ENCODE measurements at places on chromosomes 5 and 9. TPM values are rescaled to one million over a fixed set of nuclear protein-coding genes. Genes with fewer than 3 reads are reported as not detected.

DNA sequence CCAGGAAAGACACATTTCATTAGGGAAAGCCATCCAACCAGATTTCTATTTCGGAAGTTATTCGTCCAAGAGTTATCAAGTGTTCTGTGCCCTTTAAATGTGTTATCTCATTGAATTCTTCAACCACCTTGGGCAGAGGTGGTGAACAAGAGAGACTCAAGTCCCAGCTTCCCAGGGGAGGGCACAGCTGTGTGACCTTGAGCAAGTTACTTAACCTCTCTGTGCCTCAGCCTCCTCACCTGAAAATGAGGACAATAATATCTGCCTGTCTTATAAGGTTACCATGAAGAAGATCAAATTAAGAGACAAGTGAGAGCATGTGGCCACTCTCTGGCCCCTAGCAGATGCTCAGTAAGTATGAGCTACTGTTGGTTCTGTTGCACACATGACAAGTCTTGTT, 37.4 kb downstream of the WHRN start:
- DNase-seq = no peak

GRCh38 chr5:142683881-142684505, 1.9 kb downstream of the FGF1 start:
- no peak for DNase-seq

- no peak for DNase-seq
Observed at GRCh38 chr9:90795871-90796317, 5.7 kb upstream of the SYK start.

GRCh38 chr5:151703227-151703626, 16.5 kb upstream of the SPARC start:
- DNase-seq = no peak

Gene NUP214
- 6.8 TPM for polyA plus RNA-seq

Gene ZMYND19
- 12.7 TPM for polyA plus RNA-seq

All from fibroblast of lung (primary cell).